ENCODE measurements at places on chromosomes 7 and 10.
A peak's percentile ranks its signal among the peaks of the same experiment; 100 is the strongest.

GRCh38 chr10:15606377-15606776 lies 113.3 kb downstream of the ITGA8 start:
- no peak for DNase-seq

GRCh38 chr7:111384065-111384891 lies 178.0 kb downstream of the IMMP2L start:
- no peak for DNase-seq

DNA sequence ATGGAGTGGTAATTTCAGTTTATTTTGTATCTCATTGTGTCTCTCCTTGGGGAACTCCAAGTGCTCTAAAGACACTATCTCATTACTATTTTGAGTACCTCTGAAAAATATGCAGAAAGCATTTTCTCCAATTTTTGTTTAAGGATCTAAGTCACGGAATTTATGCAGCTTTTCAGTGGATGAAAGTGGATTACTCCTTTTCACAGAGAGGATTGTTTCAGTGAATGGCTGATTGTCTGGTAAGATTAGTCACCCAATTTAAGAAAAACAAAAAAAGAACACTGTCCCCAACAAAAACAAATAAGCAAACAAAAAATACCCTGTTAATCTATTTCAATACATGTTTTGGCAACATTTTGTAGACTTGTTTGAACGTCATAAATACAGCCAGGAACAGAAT lies 338.3 kb upstream of the TEX47 start:
- DNase-seq, result no peak

GRCh38 chr10:50516171-50516570 lies 107.6 kb downstream of the SGMS1 start:
- no peak for DNase-seq

- DNase-seq, result peak; percentile 84
Observed at GRCh38 chr7:100837099-100837836, 9.9 kb upstream of the EPHB4 start.

Data from SHP77 (cell line).